ENCODE measurements at places on chromosomes 6 and 20. TPM values are rescaled to one million over a fixed set of nuclear protein-coding genes. Genes with fewer than 3 reads are reported as not detected.

Gene PCK1
- total RNA-seq, result not detected

Gene HLA-DQA1
- not detected for total RNA-seq

- DNase-seq, result no peak
Measured at GRCh38 chr20:63706027-63706695, 1.6 kb downstream of the ARFRP1 start.

DNA sequence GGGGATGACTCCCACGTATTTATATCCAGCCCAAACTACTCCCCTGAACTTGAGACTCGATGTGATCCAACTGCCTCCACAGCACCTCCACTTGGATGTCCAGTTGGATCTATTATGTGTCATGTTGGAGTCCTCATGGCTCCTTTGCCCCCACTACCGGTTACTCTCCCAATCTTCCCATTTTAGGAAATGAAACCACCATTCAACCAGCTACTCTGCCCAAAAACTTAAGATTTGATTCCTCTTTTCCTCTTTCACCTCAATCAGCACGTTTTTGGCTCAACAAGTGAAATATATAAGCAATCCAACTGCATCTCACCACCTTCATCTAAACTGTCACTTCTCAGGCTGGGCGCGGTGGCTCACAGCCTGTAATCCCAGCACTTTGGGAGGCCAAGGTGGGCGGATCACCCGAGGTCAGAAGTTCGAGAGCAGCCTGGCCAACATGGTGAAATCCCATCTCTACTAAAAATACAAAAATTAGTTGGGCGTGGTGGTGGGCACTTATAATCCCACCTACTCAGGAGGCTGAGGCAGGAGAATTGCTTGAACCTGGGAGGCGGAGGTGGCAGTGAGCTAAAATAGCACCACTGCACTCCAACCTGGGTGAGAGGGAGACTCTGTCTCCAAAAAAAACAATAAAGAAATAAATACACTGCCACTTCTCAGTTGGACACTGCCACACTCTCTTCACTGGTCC is 3.4 kb downstream of the AHCY start:
- DNase-seq, result no peak
